ENCODE measurements at places on chromosomes 13 and 19. TPM values are rescaled to one million over a fixed set of nuclear protein-coding genes. Genes with fewer than 3 reads are reported as not detected.

DNA sequence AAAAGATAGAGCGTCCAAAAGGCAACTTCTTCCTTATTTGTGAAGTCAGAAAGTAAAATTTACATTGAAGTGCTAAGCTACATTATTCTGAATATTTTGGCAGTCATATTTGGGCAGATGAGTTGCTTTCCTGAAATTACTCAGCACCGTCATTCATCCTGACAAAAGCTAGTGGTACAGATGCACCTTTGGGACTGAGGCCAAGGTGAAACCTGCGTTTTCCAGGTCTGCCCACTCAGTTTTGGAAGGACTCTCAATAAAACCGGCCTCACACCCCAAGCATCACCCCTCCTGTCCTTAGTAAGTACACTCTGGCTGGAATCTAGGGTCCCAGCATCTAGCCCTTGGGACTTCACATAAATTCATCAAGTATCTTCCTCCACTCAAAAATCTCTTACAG, 187.5 kb downstream of the TM9SF2 start:
- no peak for DNase-seq

GRCh38 chr13:77874406-77874805, 44.2 kb downstream of the EDNRB start:
- DNase-seq = no peak

COQ8B gene
- 109 TPM for total RNA-seq

DNA sequence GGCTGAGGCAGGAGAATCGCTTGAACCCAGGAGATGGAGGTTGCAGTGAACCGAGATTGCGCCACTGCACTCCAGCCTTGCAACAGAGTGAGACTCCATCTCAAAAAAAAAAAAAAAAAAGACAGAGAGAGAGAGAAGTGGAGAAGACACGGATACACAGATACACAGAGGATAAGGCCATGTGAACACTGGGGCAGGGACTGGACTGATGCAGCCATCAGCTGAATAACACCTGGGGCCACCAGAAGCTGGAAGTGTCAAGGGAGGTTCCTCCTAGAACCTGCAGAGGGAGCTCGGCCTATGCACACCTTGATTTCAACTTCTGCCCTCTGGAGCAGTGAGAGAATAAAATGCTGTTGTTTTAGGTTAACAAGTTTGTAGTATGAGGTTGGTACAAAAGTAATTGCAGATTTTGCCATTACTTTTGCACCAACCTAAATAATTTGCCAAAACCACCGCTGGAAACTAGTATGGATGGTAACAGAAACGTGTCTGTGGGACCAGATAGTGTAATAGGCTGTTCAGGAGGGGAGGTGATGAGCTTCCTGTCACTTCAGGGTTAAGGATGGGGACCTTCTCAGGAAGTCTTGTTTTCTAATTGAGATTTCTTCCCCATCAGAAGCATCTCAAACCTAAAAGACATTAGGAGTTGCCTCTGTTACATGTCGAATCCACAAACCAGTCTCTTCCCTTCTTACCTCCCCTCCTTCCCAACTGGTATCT, 36.4 kb upstream of the IGSF23 start:
- DNase-seq = peak; percentile 24

GRCh38 chr13:110054041-110054440, 252.9 kb downstream of the COL4A1 start:
- no peak for DNase-seq

DNA sequence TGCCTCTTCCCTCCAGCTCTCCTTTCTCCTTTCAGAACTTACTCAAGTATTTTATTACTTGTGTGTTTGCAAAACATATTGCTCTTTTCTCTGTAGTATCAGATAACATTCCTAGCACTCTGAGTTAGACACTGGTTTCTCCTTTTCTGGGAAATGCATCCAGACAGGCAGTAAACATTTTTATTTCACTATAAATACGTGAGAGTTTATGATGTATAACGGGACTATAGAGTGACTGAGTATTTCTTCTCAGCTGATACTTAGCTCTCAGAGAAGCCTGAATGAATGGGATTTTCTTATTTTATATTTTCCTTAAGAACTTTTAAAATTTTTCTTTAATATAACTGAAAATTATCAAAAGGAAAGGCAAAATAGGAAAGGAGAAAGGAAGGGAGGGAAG, 211.2 kb upstream of the EDNRB start:
- DNase-seq = no peak

- DNase-seq = no peak
Measured at GRCh38 chr13:48962281-48962680, 13.4 kb upstream of the FNDC3A start.

SWSAP1 gene
- 1.7 TPM for total RNA-seq
